ENCODE measurements at places on chromosomes 3 and 15.

GRCh38 chr15:70493787-70494516 lies 269.4 kb downstream of the UACA start:
- DNase-seq = no peak

DNA sequence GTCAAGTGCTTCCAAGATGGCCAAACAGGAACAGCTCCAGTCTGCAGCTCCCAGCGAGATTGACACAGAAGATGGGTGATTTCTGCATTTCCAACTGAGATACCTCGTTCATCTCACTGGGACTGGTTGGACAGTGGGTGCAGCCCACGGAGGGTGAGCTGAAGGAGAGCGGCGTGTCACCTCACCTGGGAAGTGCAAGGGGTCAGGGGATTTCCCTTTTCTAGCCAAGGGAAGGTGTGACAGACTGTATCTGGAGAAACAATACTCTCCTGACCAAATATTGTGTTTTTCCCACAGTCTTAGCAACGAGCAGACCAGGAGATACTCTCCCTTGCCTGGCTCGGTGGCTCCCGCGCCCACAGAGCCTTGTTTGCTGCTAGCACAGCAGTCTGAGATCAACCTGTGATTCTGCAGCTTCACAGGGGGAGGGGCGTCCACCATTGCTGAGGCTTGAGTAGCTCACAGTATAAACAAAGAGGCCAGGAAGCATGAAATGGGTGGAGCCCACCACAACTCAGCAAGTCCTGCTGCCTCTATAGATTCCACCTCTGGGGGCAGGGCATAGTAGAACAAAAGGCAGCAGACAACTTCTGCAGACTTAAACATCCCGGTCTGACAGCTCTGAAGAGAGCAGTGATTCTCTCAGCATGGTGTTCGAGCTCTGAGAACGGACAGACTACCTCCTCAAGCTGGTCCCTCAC lies 293.5 kb upstream of the SUCLG2 start:
- DNase-seq = peak; percentile 23

GRCh38 chr15:97567411-97567810 lies 393.1 kb upstream of the ARRDC4 start:
- DNase-seq = no peak

DNA sequence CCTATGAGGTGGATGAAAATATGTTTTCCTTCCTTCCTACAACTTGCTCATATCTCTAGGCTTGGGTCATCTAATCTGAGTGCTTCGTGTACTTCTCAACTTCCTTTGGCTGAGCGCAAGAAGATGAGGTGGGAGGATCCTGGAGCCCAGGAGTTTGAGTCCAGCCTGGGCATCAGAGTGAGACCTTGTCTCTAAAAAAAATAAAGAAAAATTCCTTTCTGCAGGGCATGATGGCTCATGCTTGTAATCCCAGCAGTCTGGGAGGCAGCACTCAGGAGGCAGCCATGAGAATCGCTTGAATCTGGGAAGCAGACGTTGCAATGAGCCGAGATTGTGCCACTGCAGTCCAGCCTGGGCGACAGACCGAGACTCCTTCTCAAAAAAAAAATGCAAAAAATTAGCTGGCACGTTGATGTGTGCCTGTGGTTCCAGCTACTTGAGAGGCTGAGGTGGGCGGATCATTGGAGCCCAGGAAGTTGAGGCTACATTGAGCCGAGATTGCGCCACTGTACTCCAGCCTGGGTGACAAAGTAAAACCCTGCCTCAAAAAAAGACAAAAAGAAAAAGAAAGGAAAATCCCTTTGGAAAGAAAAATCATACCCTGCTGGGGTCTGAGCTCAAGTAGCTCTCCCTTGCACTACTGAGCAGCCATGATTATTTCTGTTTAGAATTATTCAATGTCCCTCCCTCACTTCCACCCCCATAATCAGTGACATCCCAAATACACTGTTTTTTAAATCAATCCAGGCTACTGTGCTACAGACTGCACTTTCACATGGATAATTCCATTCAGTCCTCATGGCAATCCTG lies 28.0 kb upstream of the RAB11A start:
- no peak for DNase-seq

GRCh38 chr3:107578091-107578490 lies 55.3 kb downstream of the BBX start:
- DNase-seq = no peak

- no peak for DNase-seq
These were observed 153.8 kb downstream of the PGPEP1L start for GRCh38 chr15:98853617-98854420.

- DNase-seq = no peak
These were observed 15.3 kb downstream of the TLE3 start for GRCh38 chr15:70082281-70082900.
